ENCODE measurements at places on chromosomes 5 and 9.

- no peak for DNase-seq
These were observed 37.3 kb upstream of the UBE2D2 start for GRCh38 chr5:139523635-139524445.

- no peak for DNase-seq
These were observed 29.5 kb upstream of the CYFIP2 start for GRCh38 chr5:157236423-157236822.

DNA sequence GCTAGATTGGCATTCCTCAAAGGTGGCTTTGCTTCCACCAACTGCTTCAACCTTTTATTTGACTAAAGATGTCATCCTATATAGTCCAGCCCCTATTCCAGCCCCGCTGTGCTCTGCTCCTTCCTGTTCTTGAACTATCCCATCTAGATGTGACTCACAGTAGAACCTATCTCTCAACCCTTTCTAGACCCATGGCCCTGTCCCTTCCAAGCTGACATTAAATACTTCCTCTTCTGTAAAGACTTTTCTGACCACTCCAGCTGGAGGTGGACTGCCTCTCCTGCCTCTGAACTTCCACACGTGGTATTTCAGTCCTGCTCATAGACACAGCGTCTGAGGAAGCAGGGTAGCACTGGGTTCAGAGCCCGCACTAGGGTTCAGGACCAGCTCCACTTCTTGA lies 32.4 kb downstream of the OSTF1 start:
- no peak for DNase-seq

- DNase-seq: no peak
These were observed 254.7 kb downstream of the NTRK2 start for GRCh38 chr9:84924266-84924665.

DNA sequence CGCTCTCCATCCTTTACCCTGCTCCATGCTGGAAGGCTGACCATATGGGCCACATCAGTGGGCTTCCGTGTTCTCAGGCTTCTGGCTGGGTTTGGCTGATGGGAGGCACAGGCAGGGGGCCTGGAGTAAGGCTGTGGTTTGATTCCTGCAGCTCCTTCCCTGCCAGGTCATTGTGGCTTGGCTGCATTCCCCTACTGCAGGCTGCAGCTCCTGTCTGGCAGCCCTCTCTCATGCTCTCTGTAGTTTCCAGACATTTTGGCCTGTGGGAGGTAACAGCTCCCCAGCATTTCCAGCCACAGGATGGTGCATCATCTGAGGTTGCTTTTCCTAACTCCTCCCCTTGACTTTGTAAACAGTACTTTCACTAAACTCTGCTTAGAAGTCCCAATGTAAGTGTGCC lies 102.0 kb upstream of the PTPN3 start:
- no peak for DNase-seq

DNA sequence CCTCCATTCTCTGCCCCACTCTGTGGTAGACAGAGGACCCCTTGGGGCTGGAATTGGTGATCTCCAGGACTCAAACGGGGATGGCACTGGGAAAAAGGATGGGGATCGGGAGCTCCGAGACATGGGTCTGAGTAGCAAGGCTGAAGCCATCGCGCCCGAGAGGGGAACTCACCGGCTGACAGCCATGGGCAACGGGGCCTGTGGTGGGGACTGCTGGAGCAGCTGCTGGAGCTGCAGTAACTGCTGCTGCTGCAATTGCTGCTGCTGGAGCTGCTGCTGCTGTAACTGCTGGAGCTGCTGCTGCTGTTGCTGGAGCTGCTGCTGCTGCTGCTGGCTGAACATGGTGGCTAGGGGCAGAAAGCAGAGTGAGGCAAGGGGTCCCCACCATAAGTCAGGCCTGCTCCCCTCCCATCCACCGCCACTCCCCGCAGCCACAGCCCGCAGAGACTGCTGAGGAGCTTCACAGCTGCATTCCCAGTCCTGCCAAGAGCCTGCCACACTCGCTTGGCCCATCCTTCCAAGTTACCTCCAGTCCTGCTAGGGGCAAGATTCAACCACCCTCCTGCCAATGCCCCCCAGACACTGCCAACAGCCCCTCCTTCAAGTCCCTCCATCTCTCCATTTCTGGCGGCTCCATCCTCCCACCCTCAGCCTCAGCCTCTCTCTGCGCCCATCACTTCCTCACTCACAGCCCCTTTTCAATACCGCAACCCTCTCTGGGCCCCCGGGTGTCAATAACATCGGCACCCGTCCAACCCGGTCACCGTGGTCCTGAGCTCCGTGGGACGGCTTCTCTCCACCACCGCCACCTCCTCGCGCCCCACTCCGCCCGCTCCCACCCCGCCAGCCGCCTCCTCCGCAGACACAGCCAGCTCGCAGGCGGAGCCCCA lies 611 bp downstream of the CIZ1 start:
- DNase-seq: no peak

- no peak for DNase-seq
These were observed 137.0 kb downstream of the MRPL36 start for GRCh38 chr5:1662559-1663085.

- DNase-seq: no peak
These were observed 607.8 kb upstream of the PTGER4 start for GRCh38 chr5:40071870-40072269.

- no peak for DNase-seq
These were observed 430.8 kb downstream of the ARHGEF28 start for GRCh38 chr5:74056789-74057164.

GRCh38 chr5:134086943-134087305 lies 27.6 kb upstream of the TCF7 start:
- peak; percentile 59 for DNase-seq

- no peak for DNase-seq
These were observed 13.9 kb downstream of the NEK6 start for GRCh38 chr9:124271660-124272059.

- DNase-seq: no peak
These were observed 2.8 kb downstream of the SARDH start for GRCh38 chr9:133735415-133735775.

DNA sequence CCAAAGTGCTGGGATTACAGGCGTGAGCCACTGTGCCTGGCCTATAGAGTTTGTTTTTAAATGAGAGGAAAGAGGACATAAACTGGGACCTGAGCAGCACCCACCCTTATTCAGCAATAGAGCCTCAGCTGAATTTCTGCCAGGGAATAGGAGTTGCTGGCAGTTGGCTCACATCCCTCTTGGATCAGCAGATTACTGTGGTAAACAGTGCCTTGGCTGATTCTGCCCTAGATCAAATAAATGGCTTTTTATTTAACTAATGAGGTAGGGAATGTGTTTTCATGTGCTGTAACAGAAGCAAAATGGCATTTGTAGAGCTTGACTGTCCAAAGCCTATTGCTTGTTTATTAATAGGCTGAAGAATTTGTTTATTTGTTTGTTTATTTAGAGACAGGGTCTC lies 2.1 kb downstream of the ARHGEF37 start:
- DNase-seq: no peak

DNA sequence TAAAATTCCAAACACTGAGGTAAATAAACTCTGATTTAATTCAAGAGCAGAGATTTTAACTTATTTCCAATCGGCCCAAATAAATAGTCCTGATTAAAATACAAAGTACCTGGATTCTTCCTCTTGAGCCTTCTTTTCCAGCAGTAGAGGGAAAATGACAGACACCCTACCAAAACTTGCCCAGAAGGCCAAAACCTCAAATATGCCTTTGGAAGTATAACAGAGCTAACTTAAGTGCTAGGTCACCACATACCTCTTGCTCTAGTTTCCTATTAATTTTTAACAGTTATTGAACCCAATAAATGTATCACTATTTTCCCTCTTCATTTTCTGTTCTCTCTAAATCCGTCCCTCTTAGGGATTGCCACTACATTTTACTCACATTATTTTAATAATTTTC lies 1.4 kb downstream of the BAAT start:
- no peak for DNase-seq

DNA sequence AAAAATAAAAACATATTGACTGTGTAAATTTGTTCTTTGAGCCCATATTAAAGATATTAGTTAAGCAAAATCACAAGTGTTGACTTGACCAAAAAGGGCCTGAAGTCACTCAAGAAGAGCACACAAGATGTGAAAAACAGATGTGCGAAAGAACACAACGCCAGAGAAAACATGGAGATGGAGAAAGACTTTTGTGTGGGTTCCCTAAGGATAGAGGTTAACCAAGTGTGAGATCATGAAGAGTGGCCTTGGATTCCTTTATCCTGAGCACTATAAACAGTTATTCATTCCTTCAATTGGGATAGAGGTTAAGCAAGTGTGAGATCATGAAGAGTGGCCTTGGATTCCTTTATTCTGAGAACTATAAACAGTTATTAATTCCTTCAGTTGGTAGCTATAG lies 361.8 kb downstream of the CDH18 start:
- DNase-seq: no peak

GRCh38 chr9:35844628-35845270 lies 15.7 kb downstream of the TMEM8B start:
- DNase-seq: no peak

- no peak for DNase-seq
These were observed 6.0 kb upstream of the AQP3 start for GRCh38 chr9:33453286-33453860.

GRCh38 chr5:79857714-79858409 lies 133.2 kb downstream of the MTX3 start:
- DNase-seq: peak; percentile 60
